Neuronal stem cell (in vitro differentiated cells): ENCODE measurements at places on chromosomes 1 and 21.

- no peak for DNase-seq
These were observed 54.3 kb upstream of the TARBP1 start for GRCh38 chr1:234533034-234533891.

GRCh38 chr1:232596666-232597303 is 33.1 kb downstream of the SIPA1L2 start:
- DNase-seq: no peak

DNA sequence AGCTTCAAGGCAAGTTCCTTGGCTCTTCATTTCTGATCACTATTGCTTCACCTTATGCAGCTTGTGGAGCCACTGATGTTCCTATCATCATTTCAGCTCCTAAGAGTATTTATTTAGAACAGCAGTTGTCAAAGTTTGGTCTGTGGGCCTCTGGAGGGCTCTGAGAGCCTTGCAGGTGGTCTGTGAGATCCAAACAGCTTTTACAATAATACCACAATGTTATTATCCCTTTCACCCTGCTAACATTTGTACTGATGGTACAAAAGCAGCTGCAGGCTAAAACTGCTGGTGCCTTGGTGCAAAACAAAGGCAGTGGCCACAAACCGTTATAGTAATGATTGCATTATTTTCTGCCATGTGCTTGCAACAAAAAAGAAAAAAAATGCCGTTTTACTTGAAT is 33.8 kb downstream of the PATJ start:
- DNase-seq: no peak

- no peak for DNase-seq
These were observed 575.0 kb upstream of the CHRM3 start for GRCh38 chr1:238811211-238811879.

GRCh38 chr1:113654883-113655282 is 104.4 kb downstream of the PHTF1 start:
- DNase-seq: no peak

- DNase-seq: no peak
These were observed 184.0 kb downstream of the CDC7 start for GRCh38 chr1:91684481-91685196.

- DNase-seq: no peak
These were observed 1.7 kb upstream of the JUN start for GRCh38 chr1:58785442-58786058.

DNA sequence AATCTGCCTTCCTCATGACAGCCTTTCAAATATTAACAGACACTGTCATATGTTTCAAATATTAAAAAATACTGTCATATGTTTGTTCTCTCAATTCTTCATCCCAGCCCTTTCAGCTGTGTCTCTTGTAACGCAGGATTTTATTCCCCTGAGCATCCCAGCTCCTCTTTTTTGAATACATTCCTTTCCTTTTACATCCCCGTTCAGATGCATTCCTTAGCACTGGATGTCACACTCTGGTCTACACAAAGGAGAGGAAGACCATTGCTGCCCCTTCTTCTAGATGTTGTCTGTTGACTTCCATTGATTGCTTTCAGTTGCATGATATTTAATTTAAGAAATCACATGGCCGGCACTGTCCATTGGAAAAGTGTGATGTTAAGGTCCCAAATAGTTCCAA is 117.4 kb upstream of the PAXBP1 start:
- DNase-seq: no peak

DNA sequence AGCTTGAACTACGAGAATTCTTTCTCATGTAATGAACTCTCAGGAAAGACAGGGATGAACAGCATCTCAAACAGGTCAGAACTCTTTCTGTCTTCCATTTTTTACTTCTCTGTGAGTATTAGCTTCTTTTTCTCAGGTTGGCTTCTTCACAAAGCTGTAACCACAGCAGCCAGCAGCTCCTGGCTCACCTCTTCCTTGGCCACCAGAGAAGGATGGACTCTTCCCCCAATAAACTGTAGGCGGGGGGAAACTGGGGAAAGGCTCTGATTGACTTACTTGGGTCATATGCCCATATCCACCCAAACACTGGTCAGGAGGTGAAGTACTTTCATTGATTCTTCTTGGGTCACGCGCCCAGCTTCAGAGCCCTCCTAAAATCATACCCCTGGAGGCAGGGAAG is 14.4 kb upstream of the ENAH start:
- DNase-seq: no peak

GRCh38 chr1:37776946-37777516 is 12.1 kb upstream of the EPHA10 start:
- no peak for DNase-seq

DNA sequence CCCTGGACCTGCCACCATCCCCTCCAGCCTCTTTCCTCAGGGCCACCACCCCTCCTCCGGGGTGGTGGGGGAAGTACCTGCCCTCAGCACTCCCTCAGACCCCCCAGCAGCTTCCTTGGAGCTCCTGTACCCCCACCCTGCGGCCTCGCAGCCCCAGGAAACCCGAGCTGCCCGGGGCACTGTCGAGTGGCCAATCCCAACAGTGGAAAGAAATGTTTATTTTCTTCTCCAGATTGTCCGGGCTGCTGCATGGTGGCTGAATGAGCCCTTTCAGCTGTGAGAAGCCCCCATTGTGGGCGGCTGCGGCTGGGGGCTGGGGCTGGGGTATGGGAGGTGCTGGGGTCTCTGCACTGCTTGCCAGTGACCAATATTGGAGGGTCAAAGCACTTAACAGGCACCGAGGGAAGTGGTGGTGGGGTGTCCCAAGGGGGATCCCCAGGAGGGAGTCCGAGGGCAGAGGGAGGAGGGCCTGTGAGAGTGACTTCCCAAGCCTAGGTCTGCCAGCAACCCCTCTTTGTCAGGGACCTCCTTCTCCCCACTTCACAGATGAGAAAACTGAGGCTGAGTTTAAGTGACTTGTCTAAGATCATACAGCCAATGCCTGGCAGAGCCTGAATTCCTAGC is 25.2 kb downstream of the RUNX3 start:
- no peak for DNase-seq

DNA sequence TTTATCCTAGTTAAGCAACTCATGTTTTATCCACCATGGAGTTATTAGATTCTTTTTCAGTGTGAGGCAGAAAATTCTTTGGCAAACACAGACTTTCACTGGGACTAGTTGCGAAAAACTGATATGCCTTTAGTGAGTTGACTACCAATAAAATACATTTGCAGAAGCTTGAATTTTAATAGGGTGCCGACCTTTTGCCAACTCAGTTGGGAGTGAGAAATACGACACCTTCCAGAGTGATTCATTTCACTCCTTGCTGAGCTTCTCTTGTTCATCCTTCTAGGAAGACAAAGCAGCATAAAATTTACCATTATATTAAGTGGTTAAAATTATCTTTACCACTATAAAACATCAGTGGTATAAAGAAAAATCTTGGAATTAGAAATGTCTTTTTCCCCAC is 1.2 kb upstream of the KRTAP23-1 start:
- no peak for DNase-seq

GRCh38 chr21:26280775-26281174 is 110.2 kb upstream of the APP start:
- DNase-seq: no peak

GRCh38 chr1:52348704-52349300 is 17.2 kb downstream of the CC2D1B start:
- DNase-seq: no peak

GRCh38 chr1:116164604-116165368 is 53.6 kb downstream of the MAB21L3 start:
- DNase-seq: no peak

GRCh38 chr1:233158322-233158721 is 137.2 kb downstream of the PCNX2 start:
- DNase-seq: no peak

GRCh38 chr1:199150756-199151155 is 511.9 kb downstream of the PTPRC start:
- no peak for DNase-seq

DNA sequence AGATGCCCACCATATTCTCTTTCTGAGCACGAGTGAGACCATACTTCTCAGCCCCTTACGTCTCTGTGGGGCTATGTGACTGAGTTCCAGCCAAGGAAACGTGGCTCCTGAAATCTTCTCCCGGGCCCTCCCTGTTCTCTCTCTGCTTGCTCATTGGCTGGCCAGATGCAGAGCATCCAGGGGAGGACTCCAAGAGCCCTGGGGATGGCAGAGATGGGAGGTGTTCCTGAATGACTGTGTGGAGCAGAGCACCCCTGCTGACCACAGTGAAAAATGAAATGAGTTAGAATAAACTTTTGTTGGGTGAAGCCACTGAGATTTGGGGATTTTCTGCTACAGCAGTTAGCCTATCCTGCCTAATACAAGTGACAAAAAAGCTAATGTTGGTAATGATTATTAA is 23.8 kb downstream of the KIAA0040 start:
- DNase-seq: no peak

GRCh38 chr1:181718034-181718433 is 234.7 kb downstream of the CACNA1E start:
- no peak for DNase-seq

DNA sequence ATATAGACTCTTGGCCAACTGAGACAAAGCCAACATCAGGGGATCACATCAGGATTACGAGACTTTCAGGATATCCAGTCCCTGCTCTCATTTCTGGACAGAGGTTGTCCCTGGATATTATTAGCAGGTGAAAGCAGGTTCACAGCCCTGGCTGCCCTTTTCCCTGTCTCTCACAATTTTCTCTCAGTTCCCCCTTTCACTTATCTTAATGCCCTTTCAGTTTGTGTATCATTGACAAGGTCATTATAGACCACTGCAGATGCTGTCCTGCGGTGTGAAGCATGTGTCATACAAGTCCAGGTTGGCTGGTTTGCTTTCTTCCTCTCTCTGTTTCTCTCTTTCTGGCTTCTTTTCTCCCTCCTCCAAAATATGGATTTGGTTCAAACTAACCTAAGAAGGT is 2.1 kb upstream of the KLHDC9 start:
- DNase-seq: no peak

DNA sequence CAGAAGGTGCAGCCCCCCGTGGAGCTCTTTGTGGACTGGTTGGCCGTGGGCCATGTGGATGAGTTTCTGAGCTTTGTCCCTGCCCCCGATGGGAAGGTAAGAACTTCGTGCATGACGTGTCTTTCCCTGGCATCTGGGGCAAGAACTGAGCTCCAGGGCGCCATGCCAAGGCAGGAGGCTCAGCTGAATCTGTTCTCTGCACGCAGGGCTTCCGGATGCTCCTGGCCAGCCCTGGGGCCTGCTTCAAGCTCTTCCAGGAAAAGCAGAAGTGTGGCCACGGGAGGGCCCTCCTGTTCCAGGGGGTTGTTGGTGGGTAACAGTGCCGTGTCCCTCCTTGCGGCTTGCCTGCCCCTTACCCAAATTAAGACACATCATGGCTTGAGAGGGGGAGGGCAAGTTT is 27.7 kb downstream of the PADI3 start:
- DNase-seq: no peak

GRCh38 chr1:59105548-59106507 is 191.1 kb upstream of the FGGY start:
- no peak for DNase-seq
